ENCODE measurements at places on chromosomes 2 and 18. TPM values are rescaled to one million over a fixed set of nuclear protein-coding genes. Genes with fewer than 3 reads are reported as not detected.

AMER3 gene
- not detected for total RNA-seq

SF3B6 gene
- total RNA-seq = 101 TPM

ARL5A gene
- total RNA-seq = 26.3 TPM

GRCh38 chr18:28766027-28766426, 589.1 kb upstream of the CDH2 start:
- DNase-seq = peak; percentile 29

IER3IP1 gene
- 26.3 TPM for total RNA-seq

GRCh38 chr2:119760956-119761275, 1.2 kb downstream of the PTPN4 start:
- DNase-seq = peak; percentile 64

GRCh38 chr2:76825140-76825970, 696.8 kb downstream of the LRRTM4 start:
- no peak for DNase-seq

TMEM163 gene
- not detected for total RNA-seq

- no peak for DNase-seq
Observed at GRCh38 chr18:9992300-9992972, 78.6 kb downstream of the VAPA start.

DNA sequence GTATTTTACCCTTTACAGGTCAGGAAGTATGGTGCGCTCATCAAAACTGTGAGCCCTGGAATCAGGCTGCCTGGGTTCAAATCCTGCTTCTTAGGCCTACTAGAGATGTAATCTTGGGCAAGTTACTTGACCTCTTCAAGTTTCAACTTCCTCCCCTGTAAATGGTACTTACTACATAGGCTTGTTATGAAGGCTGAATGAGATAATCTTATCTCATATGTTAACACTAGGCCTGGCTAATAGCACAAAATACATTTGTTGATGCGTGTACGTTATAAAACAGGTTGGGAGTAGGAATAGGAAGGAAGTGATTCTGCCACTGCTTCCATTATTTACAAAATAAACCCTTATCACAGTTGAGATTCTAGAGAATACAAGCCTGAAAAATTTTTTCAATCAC, 1.7 kb upstream of the RFTN2 start:
- DNase-seq = no peak

DNA sequence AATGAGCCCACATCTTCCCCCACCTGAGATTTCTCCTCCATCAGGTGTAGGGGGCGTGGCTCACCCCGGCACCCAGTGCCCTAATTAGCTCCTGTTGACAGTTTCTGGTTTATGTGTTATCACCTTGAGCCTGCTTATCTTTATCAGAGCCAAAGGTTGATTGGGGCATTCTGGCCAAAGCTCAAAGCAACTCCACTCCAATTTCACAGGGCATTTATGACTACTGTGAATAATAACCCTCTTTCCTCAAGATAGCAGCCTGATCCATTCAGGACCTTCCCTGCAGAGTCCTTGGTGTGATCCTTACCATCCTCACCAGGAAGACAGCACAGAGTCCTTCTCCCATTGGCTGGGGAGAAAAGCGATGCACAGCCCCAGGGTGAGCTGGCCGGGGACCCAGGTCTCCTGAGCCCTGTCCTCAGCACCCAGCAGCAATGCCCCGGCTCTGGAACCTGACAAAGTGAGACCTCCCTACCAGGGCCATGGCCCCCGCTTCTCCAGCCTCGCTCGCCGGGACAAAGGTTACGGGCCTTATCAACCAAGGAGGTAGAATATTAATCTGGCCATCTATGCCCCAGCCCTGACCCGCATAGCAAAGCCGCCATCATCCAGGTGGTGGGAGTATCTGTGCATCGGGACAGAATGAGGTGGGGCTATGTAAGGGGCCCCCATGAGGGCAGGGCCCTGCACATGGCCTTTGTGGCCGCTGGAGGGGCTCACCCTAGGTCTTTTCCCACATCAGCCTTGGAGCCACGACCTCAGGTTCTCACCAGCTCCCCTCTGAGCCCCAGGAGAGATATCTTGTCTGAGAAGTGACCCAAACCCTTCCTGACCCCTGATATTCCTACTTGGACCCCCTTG, 64.5 kb downstream of the ZFP36L2 start:
- DNase-seq = no peak

DNA sequence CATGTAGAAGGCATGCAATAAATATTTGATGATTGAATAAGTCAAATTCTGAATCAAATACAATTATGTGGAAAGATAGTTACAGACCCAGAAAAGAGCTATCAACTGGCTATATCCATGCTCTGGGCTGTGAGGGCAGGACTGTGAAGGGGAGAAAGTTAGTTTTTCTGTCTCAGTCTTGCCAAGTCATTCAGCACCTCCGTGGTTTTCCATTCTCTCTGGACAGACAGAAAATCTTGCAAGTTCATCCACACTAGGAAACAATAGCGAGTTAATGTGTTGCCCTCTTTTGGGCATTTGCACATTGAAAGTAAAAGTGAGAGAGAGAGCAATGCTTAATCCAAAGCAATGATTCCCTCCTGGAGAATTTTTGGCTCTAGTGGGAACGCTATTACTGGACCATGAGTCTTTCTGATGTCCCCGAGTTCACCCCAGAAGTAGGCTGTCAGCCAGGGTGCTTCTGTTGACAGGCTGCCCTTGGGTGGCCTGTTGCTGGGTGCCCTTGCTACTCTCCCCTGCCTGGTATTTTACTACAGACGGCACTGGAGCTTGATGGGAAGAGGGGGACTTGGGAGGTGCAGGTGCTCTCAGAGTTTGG, 238.3 kb downstream of the LOXHD1 start:
- DNase-seq = peak; percentile 39

DNA sequence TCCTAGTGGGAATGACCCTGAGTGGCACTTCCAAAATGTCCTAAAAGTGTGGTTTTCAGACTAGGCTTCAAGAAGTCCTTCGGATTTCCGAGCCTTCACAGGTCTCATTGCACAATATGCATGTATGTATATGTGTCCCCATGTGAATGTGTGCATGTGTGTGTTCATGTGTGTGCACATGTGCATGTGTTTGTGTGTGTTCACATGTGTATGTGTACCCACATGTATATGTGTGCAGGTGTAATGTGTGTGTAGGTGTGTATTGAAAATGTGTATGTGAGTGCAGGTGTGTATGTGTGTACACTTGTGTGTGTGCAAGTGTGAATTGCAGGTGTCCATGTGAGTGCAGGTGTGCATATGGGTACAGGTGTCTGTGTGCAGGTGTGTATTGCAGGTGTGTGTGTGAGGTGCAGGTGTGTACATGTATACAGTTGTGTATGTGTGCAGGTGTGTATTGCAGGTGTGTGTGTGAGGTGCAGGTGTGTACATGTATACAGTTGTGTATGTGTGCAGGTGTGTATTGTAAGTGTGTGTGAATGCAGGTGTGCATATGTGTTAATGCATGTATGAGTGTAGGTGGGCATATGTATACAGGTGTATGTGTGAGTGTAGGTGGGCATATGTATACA, 124.4 kb upstream of the EPB41L3 start:
- DNase-seq = no peak

DNA sequence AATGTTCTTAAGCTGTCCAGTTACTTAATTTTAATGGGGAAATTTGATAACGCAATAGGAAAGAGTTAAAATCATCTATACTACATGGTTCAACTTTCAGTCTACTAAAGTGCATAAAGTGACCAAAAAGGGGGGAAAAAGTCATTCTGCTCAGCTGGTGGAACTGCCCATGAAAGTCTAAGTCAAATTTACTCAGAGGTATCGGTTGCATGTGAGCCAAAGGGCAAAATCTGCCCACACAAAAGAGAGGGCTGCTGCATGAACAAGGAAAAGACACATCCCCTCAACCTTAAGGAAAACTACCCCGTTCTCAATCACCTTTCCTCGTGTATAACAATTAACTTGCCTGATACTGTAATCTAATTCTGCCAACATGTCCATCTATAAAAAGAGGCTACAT, 126.1 kb downstream of the TCF4 start:
- DNase-seq = no peak

ZNF804A gene
- total RNA-seq = 0.76 TPM

GRCh38 chr2:190255676-190256075, 64.0 kb downstream of the HIBCH start:
- DNase-seq = no peak

CCDC148 gene
- 0.13 TPM for total RNA-seq

DNA sequence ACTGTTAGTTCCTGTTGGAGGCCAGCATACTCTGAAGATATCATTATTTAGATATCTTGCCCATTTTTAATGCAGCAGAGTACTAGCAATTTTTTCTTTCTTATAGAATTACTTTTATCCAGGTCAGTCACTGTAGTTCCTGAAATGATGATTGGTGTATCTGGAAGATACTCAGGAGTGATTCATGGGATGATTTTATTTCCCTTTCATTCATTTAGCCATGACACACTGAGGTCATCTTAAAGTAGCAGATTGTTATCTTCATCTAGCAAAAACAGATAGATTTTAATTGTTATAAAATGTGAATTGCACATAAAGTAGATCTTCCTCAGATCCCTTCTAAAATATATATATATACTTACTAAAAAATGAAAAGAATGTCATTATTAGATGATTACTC, 109.1 kb downstream of the PIK3C3 start:
- peak; percentile 47 for DNase-seq

ALPP gene
- not detected for total RNA-seq

CACNB4 gene
- total RNA-seq = 0.11 TPM

CPLX4 gene
- not detected for total RNA-seq
